AML-193 (cell line): ENCODE measurements at places on chromosomes 12 and 14.

GRCh38 chr14:59507063-59507751, 22.9 kb downstream of the JKAMP start:
- DNase-seq = peak; percentile 50

DNA sequence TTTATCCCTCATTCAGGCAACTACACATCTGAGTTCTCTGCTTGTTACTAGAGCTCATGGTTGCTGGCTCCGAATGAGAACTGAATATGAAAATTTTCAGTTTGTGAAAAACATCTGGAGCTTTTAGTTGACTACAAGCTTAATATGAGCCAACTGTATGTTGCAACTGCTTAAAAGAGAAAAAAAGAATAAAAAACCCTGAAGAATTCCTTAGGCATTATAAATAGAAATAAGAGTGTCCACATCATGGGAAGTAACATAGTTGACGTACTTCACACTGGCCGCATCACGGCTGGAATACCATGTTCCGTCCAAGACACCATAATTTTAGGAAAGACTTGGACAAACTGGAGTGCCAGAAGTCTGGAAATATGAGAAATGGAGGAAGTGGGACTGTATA, 57.9 kb downstream of the PDE3A start:
- DNase-seq = no peak

GRCh38 chr12:7961395-7962178, 25.6 kb upstream of the SLC2A3 start:
- DNase-seq = no peak

- DNase-seq = no peak
Measured at GRCh38 chr14:56061051-56061450, 57.2 kb upstream of the PELI2 start.

GRCh38 chr12:75784591-75784990, 247.0 kb downstream of the PHLDA1 start:
- DNase-seq = no peak

DNA sequence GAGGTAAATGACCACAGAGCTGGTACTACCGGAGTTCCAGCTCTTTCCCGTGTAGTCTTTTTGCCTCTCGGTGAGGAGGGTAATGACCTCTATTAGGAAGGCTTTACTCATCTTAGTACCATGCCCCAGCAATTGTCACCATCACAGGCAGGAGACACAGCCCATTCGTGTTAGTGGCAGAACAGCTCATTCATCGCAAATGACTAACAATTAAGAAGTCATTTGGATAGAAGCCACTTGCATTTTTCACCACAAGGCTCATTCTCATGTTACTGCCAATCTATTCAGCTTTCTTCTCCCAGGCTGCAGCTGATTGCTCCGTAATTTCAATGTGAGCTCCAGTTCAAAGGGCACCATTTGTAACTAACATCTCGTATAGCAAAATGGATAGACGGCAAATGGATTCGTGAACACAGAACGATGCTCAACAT, 718.8 kb upstream of the TMEM132C start:
- DNase-seq = no peak

DNA sequence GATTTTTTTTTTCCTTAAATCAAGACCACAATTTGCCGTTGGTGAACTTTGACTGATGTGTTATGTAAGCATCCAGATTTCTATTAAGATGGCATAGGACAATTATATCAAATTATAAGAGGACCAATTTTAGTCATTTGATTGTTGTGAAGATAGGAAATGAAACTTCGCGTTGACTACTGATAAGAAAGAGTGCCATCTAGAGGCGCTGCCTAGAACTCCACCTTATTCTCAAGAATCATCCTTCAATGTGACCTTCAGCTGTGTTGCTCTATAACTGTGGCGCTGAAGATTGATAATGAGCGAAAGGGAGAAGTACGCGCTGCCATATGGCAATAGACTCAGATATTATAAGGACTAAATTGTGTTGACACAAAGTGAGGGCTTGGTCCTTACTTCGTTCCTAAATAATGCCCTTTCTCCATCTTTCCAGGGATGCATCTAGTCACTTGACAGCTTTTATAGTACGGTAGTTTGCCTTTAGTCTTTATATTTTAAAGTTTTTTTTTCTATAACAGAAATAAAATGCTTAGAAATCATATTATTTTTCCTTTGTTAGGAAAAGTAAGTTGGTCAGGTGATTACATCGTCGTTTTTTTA, 350.8 kb upstream of the STXBP6 start:
- DNase-seq = peak; percentile 43

- DNase-seq = no peak
Measured at GRCh38 chr12:25819691-25820090, 138.8 kb upstream of the RASSF8 start.

DNA sequence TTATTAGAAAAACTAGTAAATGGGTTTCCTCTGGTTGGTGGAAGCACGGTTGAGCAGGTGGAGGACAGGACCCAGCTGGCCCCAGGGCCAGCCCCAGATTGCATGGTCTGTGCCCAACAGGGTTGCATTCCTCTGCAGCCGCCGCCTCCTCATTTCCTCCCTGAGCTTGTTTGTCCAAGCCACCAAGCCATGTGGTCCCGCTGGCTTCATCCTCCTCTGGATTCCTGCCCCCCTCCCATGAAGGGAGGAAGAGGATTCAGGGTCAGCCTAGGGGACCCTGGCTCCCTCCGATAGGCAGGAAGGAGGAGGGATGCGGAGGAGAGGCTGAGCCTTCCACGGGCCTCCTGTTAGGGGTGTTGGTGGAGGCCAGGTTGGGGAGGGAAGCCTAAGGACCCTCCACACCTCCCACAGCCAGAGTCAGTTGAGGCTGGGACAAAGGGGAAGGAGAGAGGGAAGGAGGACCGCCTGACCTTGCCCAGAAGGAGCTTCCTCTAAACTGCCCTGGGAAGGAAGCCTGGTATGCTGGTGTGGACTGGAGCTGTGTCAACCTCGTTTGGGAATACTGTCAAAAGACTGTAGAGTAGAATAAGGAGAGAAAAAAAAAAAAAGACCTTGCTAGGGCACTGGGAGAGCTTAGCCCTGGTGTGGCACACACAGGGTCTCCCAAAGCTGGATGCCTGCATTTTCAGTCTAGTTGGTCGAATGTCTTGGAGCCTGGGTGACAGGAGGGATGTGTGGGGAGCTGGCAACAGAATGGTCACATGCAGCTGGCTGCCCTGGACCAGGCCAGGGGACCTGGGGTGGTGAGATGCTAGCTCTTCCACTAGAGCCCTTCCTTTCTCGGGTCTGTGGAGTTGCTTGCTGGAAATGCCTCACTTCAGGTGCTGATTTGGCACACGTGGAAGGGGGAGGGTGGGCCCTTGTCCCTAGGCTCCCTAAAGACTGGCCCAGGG, 42.4 kb downstream of the PLEKHG3 start:
- DNase-seq = no peak

DNA sequence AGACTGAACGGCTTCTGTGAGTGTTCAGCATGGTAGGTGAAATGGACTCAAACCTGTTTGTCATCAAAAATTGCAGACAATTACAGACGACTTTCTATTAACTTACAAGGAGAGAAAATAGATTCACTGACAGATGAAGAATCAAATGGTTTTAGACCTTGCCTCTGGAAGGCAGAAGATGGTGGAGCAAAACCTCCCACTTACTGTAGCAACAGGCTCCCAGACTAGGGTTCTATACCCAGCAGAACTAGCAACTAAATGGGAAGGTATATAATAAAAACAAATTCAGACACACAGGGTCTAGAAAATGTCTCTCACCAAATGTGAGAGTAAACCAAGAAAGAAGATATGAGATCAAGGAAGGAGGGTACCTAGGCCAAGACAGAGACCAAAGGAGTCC, 36.8 kb downstream of the RNF34 start:
- DNase-seq = no peak

DNA sequence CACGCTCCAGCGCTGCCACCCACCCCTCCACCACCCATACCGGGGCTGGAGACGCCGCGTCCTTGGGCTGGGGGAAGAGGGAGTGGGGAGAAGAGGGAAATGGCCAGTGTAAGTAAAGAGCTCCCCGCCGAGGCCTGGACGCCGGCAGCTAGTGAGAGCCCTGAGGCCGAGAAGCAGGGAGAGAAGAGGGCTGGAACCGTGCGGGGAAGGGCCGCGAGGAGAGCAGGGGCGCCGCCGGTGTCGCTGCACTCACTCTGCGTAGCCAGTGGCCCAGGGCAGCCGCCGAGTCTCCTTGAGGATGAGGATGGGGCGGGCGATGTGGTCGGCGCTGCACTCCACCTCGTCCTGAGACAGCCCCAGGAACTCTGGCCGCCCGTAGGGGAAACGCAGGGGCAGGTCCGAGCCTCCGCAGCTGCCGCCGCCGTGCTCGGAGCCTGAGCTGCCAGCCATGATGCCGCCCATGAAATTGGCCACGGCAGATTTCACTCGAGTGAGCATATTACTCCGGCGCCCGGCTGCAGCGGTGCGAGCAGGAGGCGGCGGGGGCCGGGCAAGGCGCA, 631 bp downstream of the PPM1H start:
- DNase-seq = peak; percentile 34

- DNase-seq = no peak
Measured at GRCh38 chr12:51403159-51403558, 12.0 kb upstream of the GALNT6 start.

DNA sequence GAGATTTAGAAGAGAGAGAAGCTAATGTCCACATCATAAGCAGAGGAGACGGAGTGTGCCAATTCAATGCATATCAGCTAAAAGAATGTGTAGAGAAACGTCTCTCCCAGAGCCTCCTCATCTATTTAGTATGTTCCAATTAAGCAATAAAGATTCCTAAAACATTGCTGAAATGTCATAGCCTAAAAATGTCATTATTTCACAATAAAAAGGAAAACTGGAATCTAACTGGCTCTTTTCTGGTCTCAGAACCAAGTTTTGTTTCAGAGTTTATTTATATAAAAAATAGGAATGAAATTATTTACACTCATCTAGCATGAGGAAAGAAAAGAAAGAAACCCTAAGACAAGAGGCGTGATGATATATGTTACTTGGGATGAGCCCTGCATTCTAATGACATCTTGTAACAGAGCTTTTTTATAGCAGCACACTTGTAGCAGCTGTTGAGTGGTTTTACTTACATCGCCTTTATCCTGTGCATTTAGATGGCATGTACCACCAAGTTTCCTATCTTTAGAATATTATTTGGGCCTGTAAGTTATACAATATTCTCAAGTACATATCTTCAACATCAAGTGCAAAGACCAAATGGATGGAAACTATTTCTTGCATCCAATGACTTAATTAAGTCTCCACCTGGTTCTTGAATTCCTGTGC, 266.3 kb upstream of the PRKD1 start:
- no peak for DNase-seq

GRCh38 chr12:12812618-12813119, 477 bp upstream of the DDX47 start:
- DNase-seq = no peak

- no peak for DNase-seq
Measured at GRCh38 chr14:52792097-52792415, 649 bp upstream of the GNPNAT1 start.

GRCh38 chr12:325906-326305, 63.2 kb downstream of the KDM5A start:
- no peak for DNase-seq

DNA sequence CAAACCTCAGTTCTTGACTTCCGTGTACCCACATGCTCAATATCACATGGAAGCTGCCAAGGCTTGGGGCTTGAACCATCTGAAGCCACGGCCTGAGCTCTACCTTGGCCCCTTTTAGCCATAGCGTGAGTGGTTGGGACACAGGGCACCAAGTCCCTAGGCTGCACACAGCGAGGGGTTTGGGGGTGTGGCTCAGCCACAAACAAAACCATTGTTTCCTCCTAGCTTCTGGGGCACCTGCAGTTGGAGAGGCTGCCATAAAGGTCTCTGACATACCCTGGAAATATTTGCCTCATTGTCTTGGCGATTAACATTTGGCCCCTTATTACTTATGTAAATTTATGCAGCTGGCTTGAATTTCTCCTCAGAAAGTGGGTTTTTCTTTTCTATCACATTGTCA, 628.6 kb downstream of the NRXN3 start:
- no peak for DNase-seq

DNA sequence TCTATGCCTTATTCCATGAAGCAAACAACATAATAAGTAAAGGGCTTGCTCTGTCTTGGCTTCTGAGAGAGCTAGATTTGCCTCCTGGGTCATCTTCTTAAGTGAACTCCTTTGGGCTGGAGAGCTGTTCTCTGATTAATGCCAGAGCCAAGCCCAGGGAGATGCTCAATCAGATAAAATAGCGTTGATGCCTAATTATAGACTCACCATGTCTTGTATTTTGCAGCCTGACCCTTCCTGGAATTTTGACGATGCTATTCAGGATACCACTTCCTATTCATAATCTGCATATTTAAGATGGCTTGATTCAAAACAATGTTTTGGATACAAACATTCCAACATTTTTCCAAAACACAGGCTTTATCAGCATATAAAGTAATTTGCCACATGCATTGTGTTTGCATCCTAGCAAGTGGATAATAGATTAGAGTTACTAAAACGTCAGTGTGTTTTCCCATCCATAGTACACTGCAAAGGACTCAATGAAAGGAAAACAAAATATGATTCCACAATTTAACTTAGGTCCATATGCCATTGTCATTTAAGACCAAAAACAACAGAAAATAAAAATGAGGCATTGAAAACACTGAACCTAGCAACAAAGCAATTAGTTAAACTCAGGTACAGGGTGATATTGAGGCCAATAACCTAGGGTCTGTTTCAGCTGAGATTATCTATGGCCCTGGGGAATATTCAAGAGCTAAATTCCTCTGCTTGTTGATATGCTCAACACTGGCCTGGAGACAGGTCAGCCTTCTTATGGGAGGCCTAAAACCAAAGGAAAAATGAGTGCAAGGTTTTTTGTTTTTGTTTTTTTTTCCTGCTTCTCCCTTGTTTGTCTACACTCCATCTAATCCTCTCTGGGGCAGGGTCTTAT, 184.2 kb upstream of the FOXN3 start:
- no peak for DNase-seq

DNA sequence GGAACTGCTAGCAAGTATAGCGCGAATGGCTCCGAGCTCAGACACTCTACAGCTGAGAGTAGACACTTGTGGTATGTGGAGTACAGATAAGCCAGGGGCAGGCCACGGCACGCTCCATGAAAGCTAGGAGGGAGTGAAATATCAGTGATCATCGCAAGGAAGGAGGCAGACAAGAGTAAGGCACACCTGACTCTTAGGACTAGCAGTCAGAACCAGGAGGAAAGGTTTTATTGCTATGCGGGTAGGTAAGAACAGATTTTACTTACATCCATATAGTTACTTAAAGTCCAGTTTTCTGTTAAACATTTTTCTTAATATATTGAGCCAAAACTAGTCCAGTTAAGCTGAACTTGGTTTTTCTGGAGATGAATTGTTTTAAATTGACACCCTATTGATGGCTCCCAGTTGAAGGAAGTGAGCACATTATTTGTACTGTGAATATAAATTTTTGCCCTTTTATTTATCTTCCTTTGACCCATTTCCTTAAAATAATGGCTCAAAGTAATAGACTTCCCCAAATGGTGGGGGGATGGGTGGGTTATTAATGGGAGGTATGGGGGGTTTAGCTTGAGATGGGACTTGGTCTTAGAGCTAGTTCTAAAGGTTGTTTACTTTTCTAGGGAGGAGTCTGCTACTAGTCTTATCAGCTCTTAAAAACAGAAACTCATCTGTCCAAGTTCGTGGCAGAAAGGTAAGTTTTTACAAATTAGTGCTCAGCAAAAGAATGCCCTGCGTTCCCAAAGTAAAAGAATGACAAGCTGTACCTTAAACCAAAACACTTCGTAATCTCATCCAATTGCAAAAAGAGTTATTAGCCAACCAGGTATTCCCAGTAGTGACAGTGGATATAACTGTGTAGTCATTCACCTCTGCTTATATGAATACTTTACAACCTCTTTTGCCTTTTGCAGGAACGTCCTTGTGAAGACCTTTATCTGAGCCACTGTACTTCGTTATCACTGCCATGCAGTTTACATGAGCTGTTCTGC, 5.8 kb downstream of the HNRNPA1 start:
- no peak for DNase-seq
